ENCODE measurements at places on chromosomes 3 and 15.
A peak's percentile ranks its signal among the peaks of the same experiment; 100 is the strongest.

DNA sequence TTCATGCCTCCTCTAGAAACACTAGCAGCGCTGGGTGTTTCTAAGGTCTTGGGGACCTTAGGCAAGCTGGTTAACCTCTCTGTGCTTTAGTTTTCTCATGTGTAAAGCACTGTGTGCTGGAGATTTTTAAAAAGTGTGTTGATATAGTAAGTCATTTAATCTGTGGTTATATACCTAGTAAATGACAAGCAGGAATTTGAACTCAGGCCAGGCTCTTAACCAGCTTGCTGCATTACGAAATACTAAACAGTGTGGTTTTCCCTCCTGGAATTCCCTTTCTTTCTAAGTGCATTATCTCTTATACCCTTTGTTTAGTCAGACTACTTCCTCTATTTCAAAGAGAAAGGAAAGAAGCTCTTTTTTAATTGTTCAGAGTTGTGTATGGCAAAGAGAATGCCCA lies 26.5 kb downstream of the NEO1 start:
- DNase-seq: no peak

GRCh38 chr3:28028554-28028953 lies 212.9 kb upstream of the CMC1 start:
- DNase-seq: no peak

DNA sequence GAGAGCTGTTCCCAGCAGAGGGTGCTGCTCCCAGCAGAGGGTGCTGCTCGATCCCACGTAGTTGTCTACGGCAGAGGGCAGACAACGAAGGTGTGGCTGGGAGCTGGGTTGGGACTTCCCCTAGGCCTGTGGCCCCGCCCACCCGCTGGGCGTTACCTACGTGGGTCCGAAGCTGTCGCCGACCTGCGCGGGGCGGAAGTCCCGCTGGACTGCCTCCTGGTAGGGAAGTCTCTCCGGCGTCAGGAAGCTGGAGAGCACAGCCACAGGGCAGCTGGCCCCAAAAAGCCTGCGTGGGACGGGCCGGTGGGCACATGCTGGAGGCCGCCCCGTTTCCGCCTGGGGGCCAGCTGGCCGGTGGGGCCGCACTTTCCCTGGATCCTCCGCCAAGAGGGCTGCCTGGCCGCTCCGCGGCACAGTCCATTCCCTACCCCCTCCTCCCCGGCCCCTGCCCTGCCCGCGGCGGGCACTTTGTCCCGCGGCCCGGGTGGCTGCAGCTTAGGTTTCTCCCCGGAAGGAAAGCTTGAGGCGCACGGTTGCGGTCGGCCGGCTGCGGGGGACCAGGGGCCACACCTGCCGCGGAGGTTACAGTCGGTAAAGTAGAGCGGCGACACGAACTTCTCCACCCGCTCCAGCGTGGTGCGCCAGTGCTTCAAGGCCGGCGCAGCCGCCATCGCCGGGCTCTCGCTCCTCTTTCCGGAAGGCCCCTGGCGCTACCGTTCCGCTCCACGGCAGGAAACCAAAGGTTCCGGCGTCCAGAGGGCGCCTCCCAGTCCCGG lies at the start of gene MAN2C1:
Gene MAN2C1 (minus strand): TSS at position 695 of the 776 bp plus-strand sequence. CDS start 24 bp downstream, at position 671.
- peak; percentile 86 for DNase-seq

DNA sequence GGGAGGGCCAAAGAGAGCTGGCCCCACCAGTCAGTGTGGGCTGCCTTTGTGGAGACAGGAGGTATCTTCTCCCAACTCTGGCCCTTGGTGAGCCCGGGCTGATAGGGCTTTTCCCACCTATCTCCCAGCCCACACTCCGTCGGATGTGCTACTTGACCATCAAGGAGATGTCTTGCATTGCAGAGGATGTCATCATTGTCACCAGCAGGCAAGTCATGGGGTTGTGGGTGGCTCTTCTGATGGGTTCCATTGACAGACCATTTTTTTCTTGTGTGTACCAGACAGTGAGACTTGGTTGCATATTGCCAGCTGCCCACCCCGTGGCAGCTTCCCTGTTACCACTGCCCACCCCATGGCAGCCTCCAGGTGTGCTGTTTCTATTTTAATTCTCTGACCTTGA lies 3.3 kb downstream of the COPG1 start:
- no peak for DNase-seq

Measured in T-helper 17 cell (primary cell).